Activated T-helper 1 cell treated with anti-CD3 and anti-CD28 coated beads, Interleukin-12 subunit alpha, Interleukin-12 subunit beta, Interleukin-2, Interleukin-4 antibody, amounts not matched to agents 30 ng/mL and 10 ng/mL and 1 ng/mL, durations not matched to agents 14 hours and 24 hours and 36 hours (primary cell): ENCODE measurements at places on chromosomes 6 and 20.

- H3K27me3 ChIP-seq: peaks cover 2% of the 10 kb centered on the region
- H3K27ac ChIP-seq: no peak overlapping the region
- no peak for DNase-seq
- no peak overlapping the region for H3K4me3 ChIP-seq
- no peaks in the 10 kb centered on the region for H3K36me3 ChIP-seq
- peaks cover 6% of the 10 kb centered on the region for H3K4me1 ChIP-seq
Measured at GRCh38 chr6:110495949-110496348, 19.5 kb upstream of the SLC22A16 start.

GRCh38 chr6:108575905-108576494 is 15.3 kb downstream of the FOXO3 start:
- H3K27me3 ChIP-seq: peaks cover 10% of the 10 kb centered on the region
- no peak for DNase-seq
- H3K4me1 ChIP-seq: peaks cover 10% of the 10 kb centered on the region
- peaks cover 1% of the 10 kb centered on the region for H3K36me3 ChIP-seq
- no peak overlapping the region for H3K4me3 ChIP-seq
- no peak overlapping the region for H3K27ac ChIP-seq

- H3K27ac ChIP-seq: no peak overlapping the region
- no peaks in the 10 kb centered on the region for H3K27me3 ChIP-seq
- H3K36me3 ChIP-seq: no peaks in the 10 kb centered on the region
- no peak overlapping the region for H3K4me3 ChIP-seq
- no peaks in the 10 kb centered on the region for H3K4me1 ChIP-seq
- no peak for DNase-seq
Measured at GRCh38 chr6:147983581-147984366, 358.9 kb upstream of the SASH1 start.

GRCh38 chr6:168045706-168046620 is 33.0 kb downstream of the FRMD1 start:
- no peak overlapping the region for H3K27ac ChIP-seq
- no peaks in the 10 kb centered on the region for H3K27me3 ChIP-seq
- H3K4me3 ChIP-seq: no peak overlapping the region
- H3K36me3 ChIP-seq: no peaks in the 10 kb centered on the region
- H3K4me1 ChIP-seq: no peaks in the 10 kb centered on the region

- no peak within 1 kb of the TSS for H3K27ac ChIP-seq
- peak; percentile 26 for DNase-seq
- no peaks in the 10 kb centered on the region for H3K36me3 ChIP-seq
- H3K27me3 ChIP-seq: peaks cover 23% of the 10 kb centered on the region
Measured at GRCh38 chr6:122609881-122610689, at the start of gene PKIB. Gene PKIB, plus strand, starts transcription at chr6:122610405. Its CDS starts 107,390 bp downstream, at chr6:122717795.

- H3K4me3 ChIP-seq: peak overlapping the region; percentile 54
- H3K4me1 ChIP-seq: peaks cover 16% of the 10 kb centered on the region
Measured at GRCh38 chr20:52104546-52105441, 86.8 kb downstream of the ZFP64 start.

DNA sequence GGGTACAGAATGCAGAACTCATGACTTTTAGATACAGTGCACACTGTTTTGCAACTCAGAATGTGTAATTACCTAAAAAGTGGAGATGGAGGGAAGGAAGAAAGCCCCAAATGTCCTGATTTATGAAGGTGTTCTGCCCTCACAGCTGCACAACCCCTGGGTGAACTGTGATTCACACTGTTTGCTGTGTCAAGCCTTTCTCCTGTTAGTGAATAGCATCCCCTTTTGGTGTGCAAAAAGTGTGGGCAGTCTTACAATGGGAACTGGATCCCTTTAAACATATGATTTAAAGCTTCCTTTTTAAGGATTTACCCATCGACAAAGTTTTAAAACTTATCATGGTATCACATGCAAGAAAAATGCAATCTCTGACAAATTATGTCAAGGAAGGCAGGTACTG is 633.4 kb upstream of the EPHA7 start:
- H3K4me3 ChIP-seq: no peak overlapping the region
- no peak overlapping the region for H3K27ac ChIP-seq
- no peaks in the 10 kb centered on the region for H3K27me3 ChIP-seq
- DNase-seq: no peak
- H3K36me3 ChIP-seq: no peaks in the 10 kb centered on the region

DNA sequence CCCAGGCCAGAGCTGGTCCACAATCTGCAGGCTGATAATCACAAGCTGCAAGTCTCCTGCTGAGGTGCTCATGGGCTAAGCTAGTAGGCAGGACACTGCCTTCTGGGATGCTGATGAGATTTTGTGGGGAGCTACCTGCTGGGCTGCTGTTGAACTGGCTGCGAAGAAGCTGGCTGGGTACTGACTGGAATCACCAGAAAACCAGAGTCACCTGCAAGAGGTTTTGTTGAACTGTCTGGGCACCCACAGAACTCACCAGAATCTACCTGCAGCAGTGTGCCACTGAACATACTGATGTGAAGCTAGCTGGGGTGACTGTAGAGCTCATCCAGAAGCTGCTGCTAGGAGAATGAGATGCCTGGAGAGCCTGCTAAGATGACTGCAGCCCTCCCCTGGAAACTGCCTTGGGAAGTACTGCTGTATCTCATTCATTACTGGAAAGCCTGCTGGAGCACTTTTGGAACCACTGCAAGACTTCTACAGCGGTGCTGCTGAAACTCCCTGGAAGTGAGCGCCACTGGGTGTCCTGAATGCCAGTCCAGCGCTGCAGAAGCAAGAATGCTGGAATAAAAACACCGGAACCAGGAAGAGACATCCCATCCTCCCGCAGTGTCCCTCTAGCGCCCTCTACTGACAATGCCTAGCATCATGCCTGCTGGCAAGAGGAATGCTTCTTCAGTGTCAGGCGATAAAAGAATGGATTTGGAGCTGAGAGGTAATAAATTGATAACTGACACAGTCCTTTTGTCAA is 64.9 kb upstream of the ARHGAP18 start:
- peak; percentile 21 for DNase-seq
- peaks cover 26% of the 10 kb centered on the region for H3K27me3 ChIP-seq
- H3K36me3 ChIP-seq: peaks cover 1% of the 10 kb centered on the region
- H3K27ac ChIP-seq: no peak overlapping the region
- H3K4me3 ChIP-seq: no peak overlapping the region

DNA sequence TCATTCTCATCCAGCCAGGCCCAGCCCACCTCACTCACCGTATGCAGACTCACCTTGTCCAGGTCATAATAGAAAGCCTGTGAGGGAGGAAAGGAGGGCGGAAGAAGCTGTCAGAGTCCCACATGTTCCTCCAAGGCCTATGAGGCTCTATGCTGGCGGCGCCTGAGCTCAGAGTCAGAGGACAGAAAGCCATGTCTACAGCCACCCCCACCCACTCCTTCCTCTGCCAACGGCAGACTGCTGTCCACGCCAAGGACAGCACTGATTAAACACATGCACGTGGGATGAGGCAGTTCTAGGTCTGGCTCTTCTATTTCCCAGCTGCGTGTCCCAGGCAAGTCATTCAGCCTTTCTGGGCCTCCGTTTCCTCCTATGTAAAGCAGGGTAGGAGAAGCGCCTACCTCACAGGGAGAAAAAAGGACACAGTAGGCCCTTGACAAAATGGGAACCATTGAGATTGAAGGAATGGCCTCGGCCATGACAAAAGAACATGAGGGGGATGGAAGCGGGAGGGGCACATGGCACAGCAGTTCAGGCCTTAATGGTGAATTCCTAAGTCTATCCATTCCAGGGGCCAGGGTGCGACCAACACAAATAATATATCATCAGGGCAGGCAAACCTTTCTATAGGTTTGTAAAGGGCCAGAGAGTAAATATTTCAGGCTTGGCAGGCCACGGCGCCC is 80.1 kb downstream of the RIPOR3 start:
- H3K27me3 ChIP-seq: no peaks in the 10 kb centered on the region
- H3K27ac ChIP-seq: no peak overlapping the region
- no peaks in the 10 kb centered on the region for H3K36me3 ChIP-seq
- H3K4me3 ChIP-seq: no peak overlapping the region
- no peaks in the 10 kb centered on the region for H3K4me1 ChIP-seq
